ENCODE measurements at places on chromosomes 12 and 14.

DNA sequence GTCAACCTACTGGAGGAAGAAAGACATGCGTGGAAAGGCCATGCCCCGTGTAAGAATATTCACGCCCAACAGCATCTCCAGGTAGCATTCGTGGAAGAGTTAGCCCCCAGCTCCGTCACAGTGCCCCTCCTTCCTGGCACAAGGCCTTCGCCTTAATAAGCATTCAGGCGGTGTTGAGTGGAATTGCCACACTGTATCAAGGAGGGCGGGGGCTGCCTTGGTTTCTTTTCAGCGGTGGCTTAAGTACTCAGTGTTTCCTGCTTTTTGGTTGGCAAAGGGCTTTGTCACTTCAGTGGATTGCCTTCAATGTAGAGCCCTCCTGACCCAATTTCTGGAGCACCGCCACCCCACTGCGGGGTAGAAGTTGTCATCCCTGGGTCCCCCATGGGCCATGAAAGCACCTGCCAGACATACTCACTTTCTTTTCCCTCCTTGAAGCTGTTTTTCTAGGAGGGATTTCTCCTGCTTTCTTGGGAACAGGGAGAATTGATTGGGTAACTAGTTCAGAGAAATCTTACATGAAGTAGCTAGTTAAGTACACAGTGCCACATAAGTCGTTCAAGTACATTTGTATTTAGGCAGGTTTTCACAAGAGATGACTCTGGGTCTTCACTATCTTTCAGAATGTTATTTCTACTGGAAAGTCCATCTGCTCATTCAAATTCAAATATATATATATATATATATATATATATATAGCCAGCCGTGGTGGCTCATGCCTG lies 65.5 kb upstream of the STON2 start:
- DNase-seq: no peak

GRCh38 chr14:29352706-29353080 lies 575.0 kb downstream of the PRKD1 start:
- no peak for DNase-seq

DNA sequence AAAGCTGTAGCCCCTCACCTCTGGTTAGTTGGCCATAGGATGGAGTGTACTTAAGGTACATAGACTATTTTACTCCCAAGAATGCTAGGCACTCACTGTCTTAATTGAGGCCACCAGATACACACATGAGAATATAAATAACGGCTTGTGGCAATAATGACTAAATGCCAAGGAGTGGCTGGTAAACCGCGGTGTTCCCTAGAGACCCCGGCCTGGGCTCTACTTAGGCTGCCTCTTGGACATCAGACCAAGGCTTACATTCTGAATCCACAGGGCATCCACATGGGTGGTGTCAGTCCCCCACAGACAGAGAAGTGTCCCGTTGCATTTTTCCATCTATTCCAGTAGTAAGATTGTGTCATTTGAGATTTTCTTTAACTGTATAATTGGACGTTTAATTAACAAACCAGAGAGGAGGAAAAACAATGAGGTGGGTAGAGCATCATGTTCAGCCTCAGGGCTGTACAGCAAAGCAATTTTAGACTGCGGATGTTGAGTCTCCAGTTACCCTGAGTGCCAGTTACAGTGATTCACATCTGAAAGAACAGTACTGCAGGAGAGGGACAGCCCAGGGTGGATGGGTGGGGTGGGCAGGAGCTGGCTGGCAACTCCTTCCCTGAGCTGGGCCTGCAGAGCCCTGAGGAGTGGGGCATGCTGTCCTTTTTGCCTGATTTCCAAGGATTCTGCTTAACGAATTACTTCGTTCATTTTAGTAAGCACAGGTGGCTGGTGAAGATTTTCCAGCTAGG lies 20.5 kb downstream of the CKB start:
- no peak for DNase-seq

- no peak for DNase-seq
These were observed 20.5 kb upstream of the GUCY2C start for GRCh38 chr12:14716848-14717444.

GRCh38 chr14:90499908-90500664 lies 103.3 kb downstream of the CALM1 start:
- no peak for DNase-seq

GRCh38 chr12:41932470-41932991 lies 212.1 kb downstream of the GXYLT1 start:
- DNase-seq: peak; percentile 97

DNA sequence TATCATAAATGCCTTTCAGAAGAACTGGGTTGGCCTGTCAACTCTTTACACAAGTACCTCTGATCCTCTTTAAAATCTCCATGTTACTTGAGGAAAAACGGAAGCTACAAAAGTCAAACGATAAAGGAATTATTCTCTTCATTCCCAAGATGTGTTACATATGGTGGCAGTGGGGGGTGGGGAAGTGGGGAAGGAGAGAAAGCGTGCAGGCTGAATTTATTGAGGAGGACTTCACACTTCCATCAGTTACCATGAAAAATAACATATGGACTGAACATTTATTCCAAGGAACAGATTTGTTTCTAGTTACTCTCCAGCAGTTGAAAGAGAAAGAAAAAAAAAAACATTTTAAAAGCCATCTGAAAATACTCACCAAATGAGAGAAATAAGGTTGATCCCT lies 474.4 kb upstream of the DCN start:
- no peak for DNase-seq

DNA sequence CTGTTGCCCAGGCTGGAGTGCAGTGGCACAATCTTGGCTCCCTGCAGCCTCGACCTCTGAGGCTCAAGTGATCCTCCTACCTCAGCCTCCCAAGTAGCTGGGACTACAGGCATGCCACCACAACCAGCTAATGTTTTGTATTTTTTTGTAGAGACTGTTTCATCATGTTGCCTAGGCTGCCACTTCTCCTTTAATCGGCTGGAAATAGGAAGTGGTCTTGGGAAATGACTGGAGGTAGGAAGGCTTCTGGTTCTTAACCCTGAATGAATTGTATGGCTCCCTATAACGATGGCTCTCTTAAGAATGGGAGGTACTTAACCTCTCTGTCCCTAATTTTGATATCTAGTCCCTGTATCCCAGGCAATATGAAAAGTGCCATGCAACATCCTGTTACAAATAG lies 113.9 kb upstream of the USP15 start:
- no peak for DNase-seq

DNA sequence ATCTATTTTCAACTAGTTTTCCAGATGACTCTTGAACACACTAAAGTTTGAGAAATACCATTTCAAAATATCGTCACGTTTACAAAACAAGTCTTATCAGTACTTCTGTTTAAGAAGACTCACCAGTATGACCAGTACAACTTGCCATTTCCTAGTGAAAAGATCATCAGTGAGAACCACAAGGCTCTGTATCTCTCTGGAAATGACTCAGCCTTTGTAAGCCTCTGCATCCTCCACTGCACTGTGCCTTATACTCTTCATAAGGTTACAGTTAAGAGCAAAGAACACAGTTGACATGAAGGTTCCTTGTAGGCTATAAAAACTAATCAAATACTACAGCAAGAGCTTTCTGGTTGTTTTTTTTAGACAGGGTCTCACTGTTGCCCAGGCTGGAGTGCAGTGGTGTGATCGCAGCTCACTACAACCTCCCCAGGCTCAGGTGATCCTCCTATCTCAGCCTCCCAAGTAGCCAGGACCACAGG lies 5.7 kb upstream of the VTI1B start:
- no peak for DNase-seq

Data from DMS153 (cell line).